ENCODE measurements at places on chromosomes 3 and 15.

- DNase-seq, result no peak
These were observed 100.1 kb upstream of the SPATA12 start for GRCh38 chr3:56960234-56960917.

DNA sequence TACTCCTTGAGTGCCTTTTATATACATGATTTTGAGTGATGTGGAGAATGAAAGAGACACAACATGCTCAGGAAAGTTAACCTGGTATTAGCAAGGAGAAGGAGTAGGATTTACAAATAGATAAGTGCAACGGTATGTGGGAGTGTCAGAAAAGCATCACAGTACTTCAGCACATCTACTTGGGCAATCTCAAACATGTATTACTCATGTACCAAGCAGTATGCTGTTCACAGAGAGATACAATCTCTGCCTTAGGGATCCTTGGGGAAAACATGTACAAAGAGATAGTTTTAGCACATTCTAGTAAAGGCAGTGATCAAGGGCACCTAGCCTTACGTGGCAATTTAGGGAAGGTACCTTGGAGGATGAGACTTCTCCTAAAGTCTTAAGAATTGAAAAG, 146.5 kb downstream of the FILIP1L start:
- DNase-seq, result peak; percentile 41

DNA sequence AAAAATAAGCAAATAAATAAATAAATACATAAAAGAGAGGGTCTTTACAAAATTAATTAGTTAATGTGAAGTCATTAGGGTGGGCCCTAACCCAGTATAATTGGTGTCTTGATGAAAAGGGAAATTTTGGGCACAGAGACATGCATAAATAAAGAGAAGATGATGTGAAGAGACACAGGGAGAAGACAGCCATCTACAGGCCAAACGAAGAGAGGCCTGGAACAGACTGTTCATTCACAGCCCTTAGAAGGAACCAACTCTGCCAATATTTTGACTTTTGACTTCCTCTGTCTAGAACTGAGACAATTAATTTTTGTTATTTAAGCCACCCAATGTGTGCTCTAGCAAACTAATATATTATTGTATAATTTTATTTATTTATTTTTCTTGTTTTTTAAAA, 29.6 kb upstream of the SELENOK start:
- no peak for DNase-seq

DNA sequence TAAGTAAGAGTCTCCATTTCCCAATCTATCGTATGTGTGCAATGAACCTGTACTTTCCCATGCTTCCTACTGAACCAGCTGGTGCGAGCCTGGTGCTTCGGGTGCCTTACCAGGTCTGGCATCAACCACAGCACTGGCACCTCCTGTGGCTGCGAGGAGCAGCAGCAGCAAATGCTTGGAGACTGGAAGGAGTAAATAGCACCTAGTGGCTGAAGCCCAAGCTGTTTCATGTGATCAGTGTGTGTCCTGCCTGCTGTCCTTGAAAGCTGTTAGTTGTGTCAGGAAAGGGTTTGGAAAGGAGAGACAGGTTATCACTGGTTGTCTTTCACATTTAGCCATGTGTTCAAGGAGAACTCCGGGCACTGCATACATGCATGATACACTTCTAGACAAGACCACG, 31.8 kb downstream of the PCOLCE2 start:
- no peak for DNase-seq

- DNase-seq, result no peak
These were observed 55.2 kb downstream of the SPTSSB start for GRCh38 chr3:161316006-161316689.

- no peak for DNase-seq
These were observed 44.1 kb downstream of the TNIK start for GRCh38 chr3:171416061-171416460.

DNA sequence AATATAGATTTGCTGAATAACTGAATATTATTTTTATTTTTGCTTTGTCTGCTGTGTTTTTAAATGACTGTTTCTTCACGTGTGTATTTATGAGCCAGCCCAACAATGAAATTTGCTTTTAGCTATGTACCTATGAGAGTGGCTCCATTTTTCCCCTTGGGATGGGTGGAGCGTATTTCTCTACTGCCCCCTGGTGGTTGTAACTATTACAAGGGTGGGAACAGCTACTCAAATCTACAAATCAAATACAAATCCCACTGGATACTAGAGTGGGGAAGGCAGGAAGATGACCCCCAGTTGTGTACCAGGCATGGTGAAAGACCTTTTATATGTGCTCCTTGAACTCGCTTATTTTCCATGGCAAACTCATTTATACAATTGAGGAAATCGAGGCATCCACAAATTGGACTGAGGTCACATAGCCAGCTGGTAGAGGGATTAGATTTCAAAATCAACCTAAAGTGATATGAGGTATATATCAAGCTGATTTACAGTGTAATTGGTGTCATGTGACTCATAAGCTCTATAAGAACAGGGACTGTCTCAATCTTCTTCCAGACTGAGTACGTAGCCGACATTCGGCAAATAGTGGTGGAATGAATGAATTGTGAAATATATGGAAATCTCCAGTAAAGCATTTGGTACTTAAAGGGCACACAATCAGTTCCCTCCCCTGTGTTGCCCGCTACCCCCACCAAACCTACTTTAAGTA, 69.5 kb upstream of the VEPH1 start:
- no peak for DNase-seq

DNA sequence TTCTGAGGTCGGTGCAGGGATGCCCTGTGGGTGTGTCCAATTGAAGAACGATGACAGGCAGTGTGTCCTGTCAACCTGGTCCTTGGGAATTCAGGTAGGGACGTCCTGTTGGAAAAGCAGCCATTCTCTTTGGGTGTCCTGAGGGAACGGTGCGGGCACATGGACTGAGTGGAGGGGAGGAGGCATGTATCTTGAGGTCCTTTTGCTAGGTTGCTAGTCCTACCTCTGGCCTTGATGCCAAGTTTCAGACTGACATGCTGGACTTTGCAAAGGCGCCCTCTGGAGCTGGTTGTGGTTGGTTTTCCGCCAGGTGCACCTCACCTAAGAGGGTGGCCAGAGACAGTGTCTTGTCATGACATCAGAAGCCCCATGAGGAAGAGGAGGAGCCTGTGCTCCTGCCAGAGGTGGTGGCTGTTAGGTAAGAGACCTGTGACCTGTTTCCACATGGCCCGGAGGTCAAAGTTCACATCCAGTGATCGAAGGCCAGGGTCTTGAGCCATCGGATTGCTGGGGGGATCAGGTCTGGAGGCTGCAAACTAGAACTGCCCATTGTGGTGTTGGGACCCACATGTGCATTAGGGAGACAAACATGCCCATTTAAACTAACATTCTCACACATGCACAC, 106.3 kb downstream of the SNRPN start:
- no peak for DNase-seq

DNA sequence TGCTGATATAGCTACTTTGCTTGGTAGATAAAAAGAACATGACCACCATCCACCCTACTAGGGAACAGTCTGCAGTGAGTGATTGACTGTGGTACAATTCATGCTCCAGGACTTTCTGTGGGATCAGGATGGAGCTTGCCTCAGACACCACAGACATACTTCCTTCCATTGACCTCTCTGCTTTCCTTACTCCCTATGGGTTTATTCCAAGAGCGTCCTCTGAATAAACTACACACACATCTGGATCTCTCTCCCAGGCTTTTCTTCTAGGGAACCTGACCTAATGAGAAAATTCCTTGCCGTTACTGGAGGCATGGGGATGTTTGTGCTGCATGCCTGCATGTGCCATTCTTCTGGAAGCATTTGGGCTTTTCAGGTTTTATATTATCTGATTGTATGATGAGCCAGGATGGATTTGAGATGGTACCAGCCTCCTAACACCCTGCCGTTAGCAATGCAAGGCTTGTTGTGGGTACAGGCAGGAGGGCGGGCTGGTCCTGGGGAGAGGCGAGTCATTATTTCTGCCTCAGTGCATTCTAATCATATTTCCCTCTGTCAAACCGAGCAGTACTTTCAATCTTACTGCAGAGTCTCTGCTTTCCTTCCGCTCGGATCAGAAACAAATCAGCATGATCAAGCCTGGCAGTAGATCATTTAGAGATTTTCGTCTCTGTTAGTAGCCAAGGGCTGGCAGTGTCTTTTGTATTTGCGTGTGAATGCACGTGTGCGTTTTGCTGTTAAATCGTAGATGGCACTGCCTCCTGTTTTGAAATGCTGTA, 279.2 kb downstream of the PDCD6IP start:
- DNase-seq, result no peak

DNA sequence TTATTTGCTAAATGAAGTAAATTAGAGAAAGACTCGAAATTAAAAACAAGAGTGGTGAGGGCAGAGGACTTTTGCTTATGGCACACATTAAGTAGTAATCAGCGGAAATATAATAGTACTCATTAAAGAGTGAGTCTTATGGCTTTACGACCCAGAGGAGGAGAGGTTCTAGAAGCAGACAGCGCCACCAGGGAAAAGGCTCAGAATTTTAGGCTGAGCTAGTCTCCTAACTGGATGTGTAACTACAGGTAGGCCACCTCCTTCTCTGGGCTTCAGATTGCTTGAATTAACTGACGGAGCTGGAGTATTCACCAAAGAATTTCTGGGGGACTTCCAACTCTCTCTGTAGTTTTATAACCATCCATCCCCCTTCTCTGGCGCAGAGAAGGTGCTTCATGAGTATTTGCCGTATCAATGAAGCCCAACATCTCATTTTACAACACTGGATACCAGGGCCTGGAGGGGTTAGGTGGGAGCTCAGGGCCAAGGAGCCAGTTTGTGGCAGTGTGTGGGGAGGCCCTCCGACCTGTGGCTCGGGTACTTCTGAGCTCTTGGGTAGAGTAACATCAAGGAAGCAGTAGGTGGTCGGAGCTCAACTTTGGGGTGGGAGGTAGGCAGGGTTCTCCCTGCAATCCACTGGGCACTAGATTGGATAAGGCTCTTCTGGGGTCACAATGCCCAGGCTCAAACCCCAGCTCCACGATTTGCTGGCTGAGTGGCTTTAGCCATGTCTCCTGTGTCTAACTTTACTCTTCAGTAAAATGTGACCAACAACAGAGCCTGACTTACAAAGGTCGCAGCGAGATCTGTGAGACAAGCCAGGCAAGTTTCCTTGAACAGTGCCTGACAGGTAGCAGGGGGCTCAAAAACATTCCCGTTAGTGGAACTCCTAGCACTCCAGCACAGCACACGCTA, 1.1 kb downstream of the CHCHD4 start:
- no peak for DNase-seq

DNA sequence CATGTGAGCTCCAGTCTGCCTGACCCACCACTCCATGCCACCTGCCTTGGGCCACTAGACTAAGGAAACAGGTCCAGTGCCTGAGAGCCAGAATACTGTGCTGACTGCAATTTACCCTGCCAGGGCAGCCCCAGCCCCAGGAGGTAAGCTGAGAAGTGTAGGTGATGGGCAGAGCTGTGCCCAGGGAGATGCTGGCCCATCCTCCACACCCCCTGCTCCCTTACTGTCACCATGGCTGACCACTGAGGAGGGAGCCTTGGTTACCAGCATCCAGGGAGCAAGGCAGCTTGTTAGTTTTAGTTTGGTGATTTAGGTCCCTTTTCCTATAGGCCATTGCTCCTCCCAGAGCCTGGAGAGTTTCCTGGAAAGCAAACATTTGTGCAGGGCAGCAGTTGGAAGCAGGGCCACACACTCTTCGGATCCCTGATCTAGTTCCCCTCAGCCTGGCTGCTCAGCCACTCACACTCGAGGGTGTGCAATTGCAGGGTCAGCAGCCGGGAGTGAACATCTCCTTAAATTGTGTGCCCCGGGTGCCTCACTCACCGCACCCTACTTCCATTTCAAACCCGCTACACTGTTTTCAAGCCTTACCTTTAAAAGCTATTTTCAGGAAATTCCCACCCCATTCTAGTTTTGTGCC, 2.0 kb downstream of the GALNT15 start:
- DNase-seq, result no peak

DNA sequence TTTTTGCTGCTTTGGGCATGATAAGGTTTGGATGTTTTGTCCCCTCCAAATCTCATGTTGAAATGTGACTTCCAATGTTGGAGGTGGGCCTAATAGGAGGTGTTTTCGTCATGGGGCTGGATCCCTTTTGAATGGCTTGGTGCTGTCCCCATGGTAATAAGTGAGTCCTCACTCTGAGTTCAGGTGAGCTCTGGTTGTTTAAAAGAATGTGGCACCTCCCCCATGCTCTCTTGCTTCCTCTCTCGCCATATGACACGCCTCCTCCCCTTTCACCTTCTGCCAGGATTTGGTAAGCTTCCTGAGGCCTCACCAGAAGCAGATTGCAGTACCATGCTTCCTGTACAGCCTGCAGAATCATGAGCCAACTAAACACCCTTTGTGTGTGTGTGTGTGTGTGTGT, 255.5 kb downstream of the EPHB1 start:
- DNase-seq, result no peak

DNA sequence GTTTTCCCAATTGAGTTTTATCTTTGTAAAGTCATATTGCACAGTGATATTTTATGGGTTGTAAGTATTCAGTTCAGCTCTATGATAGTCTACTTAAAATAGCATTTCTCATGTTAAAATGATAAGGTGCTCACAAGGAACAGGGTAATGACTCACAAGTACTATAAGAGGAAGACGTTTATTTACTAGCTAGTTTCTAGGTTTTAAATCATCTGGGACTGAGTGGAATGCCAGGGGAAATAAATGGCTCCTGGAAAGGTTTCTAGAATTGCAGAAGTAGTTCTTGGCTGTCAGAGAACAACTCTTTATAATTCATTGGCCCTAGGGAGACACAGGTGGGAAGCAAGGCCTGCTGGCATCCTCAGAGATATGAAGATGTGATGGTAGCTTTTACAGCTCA, 112.8 kb downstream of the CHDH start:
- DNase-seq, result no peak

DNA sequence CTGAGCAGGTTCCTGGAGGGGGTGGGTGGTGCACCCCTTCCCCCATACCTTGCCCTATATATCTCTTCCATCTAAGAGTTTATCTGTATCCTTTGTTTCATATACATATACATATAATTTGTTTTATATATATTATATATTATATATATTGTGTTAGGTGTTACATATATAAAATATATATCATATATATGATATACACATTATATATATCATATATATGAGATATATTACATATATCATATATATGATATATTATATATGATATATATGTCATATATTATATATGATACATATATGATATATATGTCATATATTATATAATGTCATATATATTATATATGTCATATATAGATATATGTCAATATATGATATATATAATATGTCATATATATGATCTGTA, 31.1 kb downstream of the EXD1 start:
- DNase-seq, result no peak

- DNase-seq, result no peak
These were observed 201.4 kb downstream of the PLOD2 start for GRCh38 chr3:145959457-145960088.

DNA sequence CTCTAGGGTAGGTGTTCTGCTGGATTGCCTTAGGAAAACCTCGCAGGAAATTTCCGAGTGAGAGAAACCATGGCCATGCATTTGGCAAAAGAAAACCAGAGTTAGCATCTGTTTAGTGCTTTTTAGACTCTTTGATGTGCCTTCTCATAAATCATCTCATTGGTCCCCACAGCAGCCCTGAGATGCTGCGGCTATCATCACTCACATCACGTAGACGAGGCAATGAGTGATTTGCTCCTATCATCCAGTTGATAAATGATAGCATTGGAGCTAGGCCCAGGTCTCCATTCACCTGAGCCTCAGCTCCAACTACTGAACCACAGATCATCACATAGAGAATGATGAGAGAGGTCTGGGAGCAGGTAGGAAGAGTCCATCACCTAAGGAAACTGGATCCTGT, 111.1 kb downstream of the PDCD6IP start:
- no peak for DNase-seq

- DNase-seq, result no peak
These were observed 20.9 kb downstream of the ACAD11 start for GRCh38 chr3:132638706-132639105.

All from keratinocyte (primary cell).